ENCODE measurements at places on chromosomes 12 and 14. TPM values are rescaled to one million over a fixed set of nuclear protein-coding genes. Genes with fewer than 3 reads are reported as not detected.

IFI27L1 gene
- total RNA-seq: 21.9 TPM

MOK gene
- total RNA-seq: 6.6 TPM

SEL1L gene
- total RNA-seq: 55.4 TPM

NELL2 gene
- total RNA-seq: 99.7 TPM

TAS2R19 gene
- 1.5 TPM for total RNA-seq

GLIPR1L2 gene
- total RNA-seq: 0.43 TPM

KIF5A gene
- 1.2 TPM for total RNA-seq

BHLHE41 gene
- total RNA-seq: not detected
